ENCODE measurements at places on chromosomes 2 and 18.

GRCh38 chr2:229780856-229781773, 66.8 kb upstream of the DNER start:
- DNase-seq = peak; percentile 50

DNA sequence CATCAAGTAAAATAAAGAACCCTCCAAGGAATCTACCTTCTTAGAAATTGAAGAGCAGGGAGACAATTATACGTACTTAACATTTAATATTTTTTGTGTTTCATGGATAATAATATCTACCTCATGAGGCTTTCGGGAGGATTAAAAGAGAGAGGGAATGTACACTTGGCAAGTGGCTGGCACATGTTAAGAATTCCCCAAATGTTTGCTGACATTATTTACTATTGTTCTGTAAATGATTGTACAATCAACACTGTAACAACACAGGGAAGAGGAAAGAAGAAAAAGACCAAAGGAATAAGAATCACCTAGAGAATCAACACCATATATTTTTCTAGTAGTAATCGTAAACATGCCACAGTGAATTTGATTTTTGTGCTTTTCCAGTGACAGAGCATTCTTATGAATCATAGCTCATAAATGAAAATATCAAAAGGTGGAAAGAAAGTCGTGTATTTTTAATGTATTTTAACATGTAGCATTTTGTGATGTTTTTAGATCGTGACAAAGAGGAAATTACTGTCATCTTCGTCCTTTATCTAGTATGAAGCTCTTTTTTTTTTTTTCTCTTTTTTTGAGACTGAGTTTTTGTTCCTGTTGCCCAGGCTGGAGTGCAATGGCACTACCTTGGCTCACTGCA, 67.3 kb downstream of the B3GNT2 start:
- no peak for DNase-seq

GRCh38 chr2:166665991-166666940, 172.2 kb upstream of the SCN7A start:
- DNase-seq = no peak

GRCh38 chr18:52546686-52547346, 206.8 kb downstream of the DCC start:
- no peak for DNase-seq

- DNase-seq = no peak
These were observed 138.8 kb upstream of the COPS8 start for GRCh38 chr2:236946871-236947270.

- no peak for DNase-seq
These were observed 209.6 kb downstream of the HDAC4 start for GRCh38 chr2:239190921-239191885.

DNA sequence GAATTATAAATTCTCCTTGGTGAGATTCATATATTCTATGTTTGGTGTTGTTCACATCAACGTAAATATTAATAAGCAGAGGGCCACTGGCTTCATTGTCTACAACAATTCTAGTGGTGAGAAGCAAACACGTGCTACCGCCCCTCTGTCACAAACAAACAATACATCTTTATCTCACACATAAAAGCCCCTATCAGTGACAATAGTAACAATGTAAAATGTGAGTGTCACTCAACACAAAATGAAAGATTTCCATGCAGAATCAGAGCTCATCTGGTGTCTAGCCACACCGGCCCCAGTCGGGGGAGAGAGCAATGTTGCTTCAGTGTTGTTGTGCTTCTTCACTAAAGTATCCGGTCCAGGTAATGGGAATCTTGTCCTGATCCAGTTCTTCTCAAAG, 932.6 kb downstream of the SOCS6 start:
- no peak for DNase-seq

- no peak for DNase-seq
These were observed 146.1 kb upstream of the DLX2 start for GRCh38 chr2:172248785-172249187.

All from suppressor macrophage treated with lipopolysaccharide for 4 hours (primary cell).